ENCODE measurements at places on chromosomes 2 and 18. TPM values are rescaled to one million over a fixed set of nuclear protein-coding genes. Genes with fewer than 3 reads are reported as not detected.

DNA sequence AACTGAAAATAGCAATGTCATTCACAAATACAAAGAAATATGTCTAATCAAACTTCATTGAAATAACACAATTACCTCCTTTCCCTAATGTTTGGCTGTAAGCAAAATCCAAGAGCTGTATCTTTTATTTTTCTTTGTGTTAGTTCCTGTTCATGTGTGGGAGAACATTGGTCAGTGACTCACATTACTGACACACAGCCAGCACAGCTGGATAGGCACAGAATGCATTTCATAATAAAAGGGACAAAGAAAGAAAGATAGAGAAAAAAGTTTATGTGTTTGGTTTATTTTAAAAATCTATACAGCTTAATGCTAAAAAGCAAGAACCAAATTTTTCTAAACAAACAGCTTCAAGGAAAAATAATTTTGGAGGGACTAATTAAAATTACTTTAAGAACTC is 185.6 kb upstream of the COL3A1 start:
- no peak overlapping the region for H3K27ac ChIP-seq
- H3K27me3 ChIP-seq, result no peaks in the 10 kb centered on the region
- H3K4me1 ChIP-seq, result no peaks in the 10 kb centered on the region
- no peaks in the 10 kb centered on the region for H3K36me3 ChIP-seq
- no peak for DNase-seq

DNA sequence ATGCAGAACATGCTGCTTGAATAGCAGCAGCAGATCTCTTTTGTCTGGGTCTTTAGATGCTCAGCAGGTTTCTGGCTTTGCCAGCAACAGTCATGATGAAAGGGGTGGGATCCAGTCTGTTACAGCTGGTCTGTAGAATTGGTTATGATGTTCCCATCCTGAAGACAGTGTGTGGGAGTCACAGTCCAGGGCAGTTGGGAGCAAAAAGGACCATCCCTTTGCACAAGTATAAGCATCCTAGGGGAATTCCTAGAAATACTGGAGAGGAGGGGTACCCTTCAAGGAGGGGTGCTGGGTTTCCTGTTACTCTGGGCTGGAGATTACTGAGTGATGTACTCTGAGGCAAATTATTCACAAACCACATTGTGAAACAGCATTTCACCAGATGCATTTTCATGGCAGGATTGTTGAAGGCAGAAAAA is 119.9 kb upstream of the RND3 start:
- H3K36me3 ChIP-seq, result no peaks in the 10 kb centered on the region
- H3K4me3 ChIP-seq, result no peak overlapping the region
- H3K4me1 ChIP-seq, result no peaks in the 10 kb centered on the region

DNA sequence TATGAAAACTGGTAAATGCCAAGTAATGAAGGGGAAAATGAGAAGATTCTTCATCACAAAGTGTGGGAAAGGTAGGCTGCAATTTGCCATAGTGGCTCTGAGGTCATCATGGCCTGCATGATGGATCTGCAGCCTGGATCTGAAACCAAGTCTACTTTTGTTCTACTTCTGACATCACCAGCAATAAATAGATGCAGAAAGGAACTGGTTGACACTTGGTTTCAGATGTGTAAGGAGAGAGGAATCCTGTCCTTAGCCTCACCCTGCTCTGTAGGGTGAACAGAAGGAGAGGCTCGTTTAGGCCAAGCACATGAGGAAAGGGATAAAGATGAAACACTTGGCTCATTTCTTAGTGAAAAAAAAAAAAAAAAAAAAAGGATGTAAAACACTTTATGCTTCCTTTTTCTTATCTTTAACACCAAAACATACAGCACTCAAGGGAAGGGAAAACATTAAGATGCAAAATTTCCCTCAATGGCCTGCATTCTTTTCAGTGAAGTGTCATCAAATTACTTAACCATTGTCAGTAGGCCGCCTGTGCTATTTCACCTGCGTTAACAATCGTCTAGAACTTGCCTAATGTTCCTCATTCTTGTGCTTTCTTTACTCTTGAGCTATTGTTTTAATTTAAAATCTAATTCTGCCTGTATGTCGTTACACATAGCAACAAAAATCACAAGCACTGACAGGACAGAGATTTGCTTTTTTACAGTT is 3.9 kb downstream of the NEB start:
- no peaks in the 10 kb centered on the region for H3K36me3 ChIP-seq
- H3K4me3 ChIP-seq, result no peak overlapping the region
- peaks cover 4% of the 10 kb centered on the region for H3K27me3 ChIP-seq
- H3K27ac ChIP-seq, result no peak overlapping the region
- DNase-seq, result no peak
- no peaks in the 10 kb centered on the region for H3K4me1 ChIP-seq

GRCh38 chr18:58067601-58068000 is 23.6 kb downstream of the NEDD4L start:
- no peak overlapping the region for H3K4me3 ChIP-seq
- no peaks in the 10 kb centered on the region for H3K36me3 ChIP-seq
- peaks cover 10% of the 10 kb centered on the region for H3K27me3 ChIP-seq
- H3K27ac ChIP-seq, result no peak overlapping the region
- DNase-seq, result no peak

TEX44 gene
- not detected for total RNA-seq

GRCh38 chr18:46660957-46661749 is 4.1 kb upstream of the LOXHD1 start:
- no peaks in the 10 kb centered on the region for H3K36me3 ChIP-seq
- no peaks in the 10 kb centered on the region for H3K4me1 ChIP-seq
- no peak for DNase-seq
- no peak overlapping the region for H3K4me3 ChIP-seq

CNRIP1 gene
- not detected for total RNA-seq

IL18RAP gene
- total RNA-seq, result 7.2 TPM

DNA sequence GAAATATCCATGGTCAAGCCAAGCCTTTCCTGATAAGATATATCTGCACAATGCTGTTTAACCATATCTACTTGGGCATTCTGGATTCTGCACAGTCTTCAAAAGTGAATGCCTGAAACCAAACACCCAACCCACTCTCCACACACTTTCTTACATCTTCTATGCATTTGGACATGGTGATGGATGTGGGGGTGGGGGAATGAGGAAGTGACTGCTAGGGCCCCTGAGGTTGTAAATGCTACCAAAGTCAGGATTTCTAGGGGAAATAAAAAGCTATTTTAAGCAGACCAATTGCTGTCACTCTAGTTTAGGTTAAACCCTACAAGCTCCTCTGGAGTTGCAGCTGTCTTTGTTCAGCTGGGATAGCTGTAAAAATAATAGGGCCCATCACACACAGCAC is 26.7 kb upstream of the TGFA start:
- no peak overlapping the region for H3K27ac ChIP-seq
- H3K27me3 ChIP-seq, result peaks cover 23% of the 10 kb centered on the region
- H3K36me3 ChIP-seq, result no peaks in the 10 kb centered on the region

- H3K27ac ChIP-seq, result no peak overlapping the region
- DNase-seq, result no peak
- H3K4me1 ChIP-seq, result no peaks in the 10 kb centered on the region
- H3K36me3 ChIP-seq, result no peaks in the 10 kb centered on the region
- no peak overlapping the region for H3K4me3 ChIP-seq
Measured at GRCh38 chr18:24326211-24326610, 71.4 kb downstream of the OSBPL1A start.

NR4A2 gene
- total RNA-seq, result 3.8 TPM

DNA sequence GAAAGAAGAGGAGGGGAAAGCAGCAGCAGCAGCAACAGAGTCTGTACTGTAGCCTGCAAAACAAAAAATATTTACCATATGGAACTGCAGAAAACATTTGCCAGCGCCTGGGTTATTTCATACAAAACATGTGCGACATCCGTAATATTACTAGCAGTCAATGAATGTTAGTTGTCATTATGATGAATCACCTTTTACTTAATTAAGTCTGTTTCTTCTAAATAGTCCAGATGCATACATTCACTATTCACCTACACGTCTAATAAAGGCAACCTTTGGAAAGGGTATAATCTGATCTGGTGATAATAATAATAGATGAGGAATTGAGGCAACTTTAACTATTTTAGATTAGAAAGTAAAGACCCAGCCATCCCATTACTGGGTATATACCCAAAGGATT is 426.3 kb upstream of the ST6GAL2 start:
- H3K4me3 ChIP-seq, result no peak overlapping the region
- no peaks in the 10 kb centered on the region for H3K36me3 ChIP-seq
- no peaks in the 10 kb centered on the region for H3K27me3 ChIP-seq
- no peak overlapping the region for H3K27ac ChIP-seq
- DNase-seq, result no peak
- no peaks in the 10 kb centered on the region for H3K4me1 ChIP-seq

SULT1C4 gene
- not detected for total RNA-seq

DNA sequence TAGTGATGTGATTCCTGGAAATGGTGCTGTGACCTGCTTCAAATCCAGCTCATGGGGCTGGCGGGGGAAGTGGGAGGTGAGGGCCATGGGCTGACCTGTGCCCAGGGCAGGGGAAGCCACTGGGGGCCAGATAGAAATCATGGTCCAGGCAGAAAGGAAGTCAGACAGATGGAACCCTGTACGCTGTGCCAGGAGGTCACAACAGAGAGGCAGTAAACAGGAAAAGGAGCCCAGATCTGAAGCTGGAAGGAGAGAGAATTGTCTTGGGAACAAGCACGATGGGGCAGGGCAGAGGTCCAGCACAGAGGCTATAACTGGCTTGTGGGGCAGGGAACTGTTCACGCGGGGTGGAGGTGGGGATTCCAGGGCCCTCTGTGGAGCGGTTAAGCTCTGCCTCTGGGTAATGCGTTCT is 76.0 kb downstream of the RNF144A start:
- H3K4me1 ChIP-seq, result no peaks in the 10 kb centered on the region
- no peak overlapping the region for H3K27ac ChIP-seq
- H3K27me3 ChIP-seq, result no peaks in the 10 kb centered on the region

- H3K27ac ChIP-seq, result no peak overlapping the region
- no peaks in the 10 kb centered on the region for H3K36me3 ChIP-seq
- H3K4me1 ChIP-seq, result peaks cover 3% of the 10 kb centered on the region
- H3K4me3 ChIP-seq, result no peak overlapping the region
Measured at GRCh38 chr18:5546660-5547059, 2.9 kb upstream of the EPB41L3 start.
